Activated CD8-positive, alpha-beta memory T cell treated with anti-CD3 and anti-CD28 coated beads, Interleukin-2, amount 10 ng/mL, durations not matched to agents 7 days and 5 days (primary cell): ENCODE measurements at places on chromosomes 3 and 15. TPM values are rescaled to one million over a fixed set of nuclear protein-coding genes. Genes with fewer than 3 reads are reported as not detected.

The BAHD1 gene
- 25.6 TPM for total RNA-seq

DNA sequence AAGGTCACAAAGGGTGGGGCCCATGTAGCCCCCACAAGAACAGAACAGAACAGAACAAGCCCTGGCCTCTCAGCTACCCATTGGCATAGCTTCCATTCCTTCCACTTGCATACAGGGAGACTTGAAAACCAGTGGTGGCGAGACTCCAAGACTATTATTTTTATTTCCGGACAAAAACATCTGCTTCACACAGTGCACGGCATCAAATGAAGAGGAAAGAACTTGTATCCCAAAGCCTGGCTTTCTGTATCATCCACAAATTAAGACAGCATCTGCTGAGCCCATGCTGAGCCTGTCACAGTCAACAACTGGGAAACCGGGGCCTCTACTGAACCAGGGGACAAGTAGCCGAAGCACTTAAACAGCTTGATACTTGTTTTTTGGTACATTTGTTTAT lies 56.0 kb downstream of the CLEC3B start:
- peaks cover 10% of the 10 kb centered on the region for H3K27me3 ChIP-seq
- no peak overlapping the region for H3K4me3 ChIP-seq
- H3K36me3 ChIP-seq, result no peaks in the 10 kb centered on the region

DNA sequence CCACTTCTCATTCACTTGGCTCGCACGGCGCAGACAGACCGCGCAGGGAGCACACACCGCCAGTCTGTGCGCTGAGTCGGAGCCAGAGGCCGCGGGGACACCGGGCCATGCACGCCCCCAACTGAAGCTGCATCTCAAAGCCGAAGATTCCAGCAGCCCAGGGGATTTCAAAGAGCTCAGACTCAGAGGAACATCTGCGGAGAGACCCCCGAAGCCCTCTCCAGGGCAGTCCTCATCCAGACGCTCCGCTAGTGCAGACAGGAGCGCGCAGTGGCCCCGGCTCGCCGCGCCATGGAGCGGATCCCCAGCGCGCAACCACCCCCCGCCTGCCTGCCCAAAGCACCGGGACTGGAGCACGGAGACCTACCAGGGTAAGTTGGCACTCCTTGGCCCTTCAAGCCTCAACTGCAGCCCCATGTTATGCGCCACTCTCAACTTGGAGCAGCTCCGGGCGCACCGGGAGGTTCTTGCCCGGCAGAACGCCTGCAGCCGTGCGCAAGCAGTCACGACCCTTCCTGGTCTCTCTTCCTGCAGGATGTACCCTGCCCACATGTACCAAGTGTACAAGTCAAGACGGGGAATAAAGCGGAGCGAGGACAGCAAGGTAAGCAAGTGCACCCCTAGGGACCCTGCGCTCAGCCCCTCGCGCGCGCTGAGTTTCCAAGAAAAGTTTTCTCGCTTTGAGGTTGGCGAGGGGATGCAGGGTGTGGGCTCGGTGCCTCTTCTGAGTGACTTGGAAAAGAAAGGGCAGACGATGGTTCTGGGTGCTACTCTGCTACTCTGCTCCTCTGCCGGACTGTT lies at the start of gene BHLHE40:
TSS of gene BHLHE40 (plus strand) at position 10 of the 801 bp plus-strand sequence. CDS start at position 292, 282 bp downstream.
- no peak for DNase-seq
- peak within 1 kb of the TSS; percentile 99 for H3K27ac ChIP-seq
- peaks cover 55% of the 10 kb centered on the region for H3K36me3 ChIP-seq
- H3K4me3 ChIP-seq, result peak within 1 kb of the TSS; percentile 93
- H3K27me3 ChIP-seq, result no peaks in the 10 kb centered on the region

DNA sequence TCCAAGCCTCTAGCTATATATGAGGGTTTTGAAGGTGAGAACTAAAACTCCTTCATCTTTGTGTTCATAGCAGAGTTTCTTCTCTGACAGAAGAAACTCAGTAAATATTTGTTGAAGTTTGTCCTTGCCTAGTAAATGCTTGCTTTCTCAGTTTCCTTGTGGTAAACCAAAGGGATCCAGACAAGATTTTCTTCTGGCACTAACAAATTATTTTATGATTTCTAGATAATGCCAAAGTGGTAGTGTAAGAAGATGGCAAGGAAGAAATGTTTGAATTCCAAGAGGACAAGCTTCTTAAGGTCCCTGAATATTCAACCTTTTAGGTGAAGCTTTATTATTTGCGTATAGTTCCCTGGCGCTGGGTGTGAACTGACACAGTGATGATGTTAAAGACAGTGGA lies 14.4 kb downstream of the ARIH1 start:
- H3K36me3 ChIP-seq, result peaks cover 12% of the 10 kb centered on the region
- no peak overlapping the region for H3K27ac ChIP-seq
- H3K4me1 ChIP-seq, result peaks cover 26% of the 10 kb centered on the region
- DNase-seq, result no peak

The FGF7 gene
- total RNA-seq, result not detected

The IVD gene
- 70.3 TPM for total RNA-seq

DNA sequence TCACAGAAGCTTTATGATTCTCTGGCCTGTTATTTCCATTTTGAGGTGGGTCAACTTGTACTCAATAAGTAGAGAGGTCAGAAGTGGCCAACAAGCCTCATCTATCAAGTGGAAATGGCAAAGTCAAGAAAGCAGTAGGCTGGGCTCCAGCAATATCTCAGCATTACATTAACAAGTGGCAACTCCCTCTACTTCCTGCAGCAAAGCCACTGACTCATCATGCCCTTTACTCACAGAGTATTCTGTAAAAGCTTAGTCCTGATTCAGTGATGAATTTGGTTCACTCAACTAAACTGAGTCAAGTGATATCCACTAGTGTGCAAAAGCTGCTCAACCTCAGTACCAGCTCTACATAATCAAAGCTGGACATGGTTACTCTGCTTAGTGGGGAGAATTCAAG lies 954.6 kb downstream of the EPHA3 start:
- no peak overlapping the region for H3K27ac ChIP-seq
- no peak for DNase-seq
- H3K4me3 ChIP-seq, result no peak overlapping the region
- no peaks in the 10 kb centered on the region for H3K27me3 ChIP-seq
- no peaks in the 10 kb centered on the region for H3K4me1 ChIP-seq
